ENCODE measurements at places on chromosomes 2 and 18.

DNA sequence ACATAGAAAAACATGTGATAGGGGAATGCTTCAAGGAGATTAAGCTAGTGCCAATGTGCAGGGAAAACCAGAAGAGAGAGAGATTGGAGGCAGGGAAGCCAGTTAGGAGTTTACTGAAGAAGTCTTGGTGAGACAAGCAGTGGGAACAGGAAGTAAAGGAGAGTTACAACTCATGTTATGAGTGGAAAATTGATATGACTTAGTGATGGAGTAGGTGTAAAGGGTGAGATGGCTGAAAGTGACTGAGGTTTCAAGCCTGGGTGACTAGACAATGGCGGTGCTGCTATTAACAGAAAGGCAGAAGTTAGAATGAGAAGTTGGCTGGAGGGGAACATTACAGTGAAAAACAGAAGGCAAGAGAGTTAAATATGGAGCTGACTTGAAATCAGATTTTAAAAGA, 16.5 kb downstream of the DOK1 start:
- DNase-seq: no peak

DNA sequence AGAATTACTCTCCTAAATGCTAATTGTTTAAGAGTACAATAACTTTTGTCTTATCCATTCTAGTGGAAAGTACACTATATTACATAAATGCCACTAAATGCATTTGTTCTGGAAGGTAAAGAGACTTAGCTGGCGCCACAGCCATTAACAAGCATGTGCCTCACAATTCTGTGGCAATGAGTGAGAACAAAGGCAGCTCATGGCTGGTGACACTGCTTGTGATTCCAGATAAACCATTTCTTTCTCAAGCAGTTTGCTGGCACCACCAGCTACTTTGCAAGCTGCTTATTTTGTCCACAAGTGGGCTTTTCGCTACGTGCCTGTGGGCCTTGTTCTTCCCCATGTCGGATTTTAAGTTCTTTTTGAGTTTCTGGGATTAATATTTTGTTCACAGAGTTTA, 147.6 kb upstream of the SMAD7 start:
- no peak for DNase-seq

- no peak for DNase-seq
These were observed 134.6 kb upstream of the ZEB2 start for GRCh38 chr2:144654523-144654922.

DNA sequence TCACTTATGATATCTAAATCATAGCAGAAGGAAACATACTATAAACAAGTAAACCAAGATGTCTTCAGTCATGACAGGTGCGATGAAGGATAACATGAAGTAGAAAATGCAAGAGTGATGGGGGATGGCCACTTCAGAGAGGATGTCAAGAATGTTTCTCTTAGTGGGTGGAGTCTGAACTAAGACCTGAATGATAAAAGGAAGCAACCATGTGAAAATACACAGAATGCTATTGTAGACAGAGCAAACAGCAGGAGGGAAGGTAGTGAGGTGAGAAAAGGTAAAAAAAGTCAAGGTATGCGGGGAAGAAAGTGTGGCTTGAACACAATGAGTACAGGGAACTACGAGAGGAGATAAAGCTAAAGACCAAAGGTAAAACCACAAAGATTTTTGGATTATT, 341.6 kb downstream of the FBXO15 start:
- DNase-seq: no peak

DNA sequence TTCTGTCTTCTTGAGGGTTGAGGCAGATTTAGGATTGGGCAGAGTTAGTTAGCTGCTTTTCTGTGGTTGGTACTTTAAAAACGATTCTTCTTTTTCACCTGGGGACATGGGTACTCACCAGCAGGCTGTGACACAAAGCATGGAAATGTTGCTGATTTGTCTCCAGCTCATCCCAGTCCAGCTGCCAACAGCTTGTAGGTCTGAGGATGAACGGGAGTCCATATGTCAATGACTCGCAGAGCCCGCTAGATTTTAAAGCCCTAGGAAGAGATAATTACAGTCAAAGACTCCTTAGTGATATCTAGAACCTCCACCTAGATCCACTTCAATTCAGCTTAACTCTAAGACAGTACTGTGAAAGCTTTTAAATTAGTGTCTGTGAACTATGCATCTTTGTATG, 20.8 kb downstream of the DOK1 start:
- no peak for DNase-seq

- DNase-seq: no peak
These were observed 102.4 kb downstream of the ICA1L start for GRCh38 chr2:202769201-202769600.

- DNase-seq: no peak
These were observed 107.8 kb downstream of the C18orf54 start for GRCh38 chr18:54465502-54465901.

GRCh38 chr2:34045101-34045655, 446.1 kb upstream of the FAM98A start:
- no peak for DNase-seq

GRCh38 chr2:23499439-23499838, 114.5 kb downstream of the KLHL29 start:
- no peak for DNase-seq

- DNase-seq: no peak
These were observed 15.2 kb downstream of the ACVR2A start for GRCh38 chr2:147860009-147860408.

DNA sequence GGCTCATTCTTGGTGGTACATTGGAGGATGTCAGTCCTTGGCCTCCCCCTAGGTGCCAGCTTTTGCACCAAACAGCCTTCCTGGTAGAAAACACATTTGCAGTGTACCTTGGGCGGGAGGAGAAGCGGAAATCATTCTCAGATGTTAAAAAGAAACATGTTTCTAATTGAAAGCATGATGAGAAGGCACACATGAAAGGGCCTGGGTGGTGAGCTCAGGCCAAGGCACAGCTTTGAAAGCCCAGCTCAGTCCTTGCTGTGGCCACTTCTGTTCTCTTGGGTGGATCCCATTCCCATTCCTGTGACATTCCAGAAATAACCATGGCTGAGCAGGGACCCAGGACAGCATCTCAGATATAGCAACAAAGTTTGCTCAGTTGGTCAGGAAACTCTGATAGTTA, 71.5 kb downstream of the LTBP1 start:
- DNase-seq: no peak

DNA sequence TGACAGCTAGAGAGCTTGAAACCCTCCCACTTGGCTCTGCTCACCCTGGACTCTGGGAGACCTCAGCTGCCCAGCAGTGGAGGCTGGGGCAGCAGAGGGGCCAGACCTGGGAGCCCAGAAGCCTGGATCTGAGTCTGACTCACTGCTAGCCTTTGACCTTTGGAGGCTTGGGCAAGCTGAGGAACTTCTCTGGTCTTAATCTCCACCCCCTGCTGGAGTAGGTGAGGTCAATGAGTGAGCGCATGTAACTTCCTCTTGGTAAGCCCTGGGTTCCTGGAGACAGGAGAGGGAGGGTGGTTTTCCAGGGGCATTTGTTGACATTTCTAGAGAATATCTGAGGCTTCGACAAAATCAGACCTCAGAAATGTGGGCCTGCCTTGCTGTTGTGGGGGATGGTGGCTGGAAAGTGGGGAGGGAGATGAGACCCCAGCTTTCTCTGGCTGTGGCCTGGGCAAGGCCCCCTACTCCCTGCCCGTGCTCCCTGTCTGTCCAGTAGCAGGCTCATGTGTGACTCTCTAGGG, 73.0 kb upstream of the YWHAQ start:
- no peak for DNase-seq

DNA sequence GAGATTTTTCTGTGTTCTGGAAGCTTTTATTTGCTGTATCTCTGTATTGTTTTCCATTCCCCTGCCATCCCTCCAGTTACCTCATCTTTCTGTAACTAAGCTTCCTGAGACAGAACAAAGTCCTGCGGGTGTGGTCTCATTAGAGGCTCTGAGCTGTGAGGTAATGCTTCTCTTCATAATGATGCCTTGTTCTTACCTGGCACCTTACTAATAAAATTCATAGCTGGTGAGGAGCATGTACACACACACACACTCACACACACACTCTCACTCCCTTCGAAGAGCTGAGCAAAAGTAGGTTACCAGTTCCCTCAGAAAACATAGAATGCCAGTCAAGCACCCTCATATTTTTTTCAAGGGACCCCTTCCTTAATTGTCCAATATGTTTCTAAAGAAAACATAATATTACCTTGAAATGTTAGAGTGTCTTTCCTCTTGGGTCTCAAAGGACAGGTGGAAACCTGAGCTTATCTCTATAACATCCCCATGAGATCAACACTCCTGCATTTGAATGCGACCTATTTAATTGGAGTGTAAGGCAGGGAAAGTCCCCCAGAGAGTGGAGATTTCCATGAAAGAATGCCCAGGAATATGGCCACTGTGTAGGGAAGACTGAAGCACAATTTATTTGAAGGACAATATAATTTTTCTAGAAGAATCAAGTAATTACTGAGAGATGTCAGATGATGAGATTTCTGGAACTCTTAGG, 161.6 kb upstream of the NCK2 start:
- peak; percentile 32 for DNase-seq

DNA sequence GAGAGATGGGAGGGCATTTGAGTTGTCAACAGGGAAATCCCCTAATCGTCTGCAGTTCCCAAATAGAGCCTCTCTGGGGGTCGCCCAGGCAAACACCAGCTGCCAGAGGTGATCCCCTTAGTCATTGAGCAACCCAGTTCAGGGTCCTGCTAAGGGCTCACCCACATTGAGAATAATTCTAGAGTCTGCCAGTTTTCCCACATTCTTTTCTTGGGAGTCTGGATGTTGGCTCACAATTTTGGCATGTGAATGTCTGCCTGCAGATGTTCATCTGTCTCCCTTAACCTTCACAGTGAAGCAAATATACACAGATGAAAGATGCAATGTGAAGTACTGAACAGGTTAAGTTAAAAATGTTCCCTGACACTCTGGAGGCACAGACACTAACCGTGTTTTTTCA, 11.4 kb upstream of the SMIM21 start:
- no peak for DNase-seq

- DNase-seq: peak; percentile 17
These were observed 463 bp downstream of the HS1BP3 start for GRCh38 chr2:20650393-20650876.

DNA sequence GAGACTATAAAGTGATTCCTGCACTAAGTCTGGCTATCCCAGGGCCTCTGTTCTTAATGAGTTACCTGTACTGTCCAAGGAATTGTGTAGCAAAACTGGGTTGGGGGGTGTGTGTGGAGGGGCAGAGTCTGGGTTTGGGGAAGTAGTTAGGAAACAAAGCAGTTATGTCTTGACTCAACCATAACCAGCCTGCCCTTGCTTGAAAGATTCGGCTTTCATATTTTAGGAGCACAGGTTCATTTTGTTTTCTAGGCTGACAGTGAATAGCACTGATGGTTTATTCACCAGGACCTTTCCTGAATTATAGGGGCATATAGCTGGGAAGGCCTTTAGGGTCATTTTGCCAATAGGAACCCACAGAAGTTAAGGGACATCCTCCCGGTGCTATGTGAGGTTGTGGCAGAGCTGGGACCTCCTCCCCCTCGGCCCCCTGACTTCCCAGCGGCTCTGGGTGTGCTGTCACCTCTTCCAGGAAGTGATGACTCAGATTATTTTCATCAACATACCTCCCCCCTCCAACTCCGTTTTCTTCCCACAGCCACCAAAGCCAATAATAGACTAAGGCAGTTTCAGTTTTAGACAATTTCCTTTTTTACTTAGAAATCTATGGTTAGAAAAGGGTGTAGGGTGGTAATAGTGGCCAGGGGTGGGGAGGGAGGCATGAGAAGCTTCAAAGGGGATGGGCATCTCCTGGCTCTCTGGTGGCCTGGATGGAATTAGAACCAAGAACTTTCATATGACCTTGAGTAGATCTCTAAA, 44.8 kb downstream of the SETBP1 start:
- DNase-seq: no peak

- no peak for DNase-seq
These were observed 28.7 kb upstream of the DCC start for GRCh38 chr18:52311331-52311730.

DNA sequence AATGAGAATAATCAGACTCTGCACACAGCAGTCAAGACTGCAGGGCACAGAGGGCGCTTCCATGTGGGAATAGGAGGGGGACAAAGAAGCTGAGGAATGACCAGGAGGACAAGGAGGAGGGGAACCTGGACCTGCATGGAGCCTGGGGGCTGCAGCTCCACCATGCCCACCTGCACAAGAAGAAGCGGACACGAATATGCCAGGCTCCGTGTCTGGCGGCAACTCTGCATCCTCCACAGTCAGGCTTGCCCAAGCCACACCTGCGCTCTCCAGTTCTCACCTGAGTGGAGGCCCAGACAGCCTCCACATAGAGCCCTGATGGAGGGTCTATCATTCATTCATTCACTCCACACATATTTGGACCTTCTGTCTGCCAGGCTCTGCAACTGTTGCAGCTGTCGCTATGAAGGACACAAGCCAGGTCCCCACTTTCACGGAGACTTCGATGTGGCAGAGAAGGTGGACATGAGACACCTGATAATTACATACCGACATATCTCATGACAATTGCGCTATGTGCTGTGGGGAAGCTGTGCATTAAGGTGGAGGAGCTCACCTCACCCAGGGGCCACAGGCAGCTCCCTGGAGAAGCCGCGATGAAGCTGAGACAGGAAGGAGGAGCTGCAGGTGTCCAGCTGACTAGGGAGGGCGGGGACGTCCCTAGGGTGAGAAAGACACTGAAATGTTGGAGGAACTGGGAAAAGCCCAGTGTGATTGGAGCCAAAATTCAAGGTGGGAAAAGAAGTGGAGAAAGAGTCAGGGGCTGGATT, 159.2 kb downstream of the INHBB start:
- DNase-seq: no peak

- no peak for DNase-seq
These were observed 34.1 kb downstream of the POLI start for GRCh38 chr18:54303408-54303807.

- no peak for DNase-seq
These were observed 49.6 kb downstream of the CPO start for GRCh38 chr2:206988884-206989283.

DNA sequence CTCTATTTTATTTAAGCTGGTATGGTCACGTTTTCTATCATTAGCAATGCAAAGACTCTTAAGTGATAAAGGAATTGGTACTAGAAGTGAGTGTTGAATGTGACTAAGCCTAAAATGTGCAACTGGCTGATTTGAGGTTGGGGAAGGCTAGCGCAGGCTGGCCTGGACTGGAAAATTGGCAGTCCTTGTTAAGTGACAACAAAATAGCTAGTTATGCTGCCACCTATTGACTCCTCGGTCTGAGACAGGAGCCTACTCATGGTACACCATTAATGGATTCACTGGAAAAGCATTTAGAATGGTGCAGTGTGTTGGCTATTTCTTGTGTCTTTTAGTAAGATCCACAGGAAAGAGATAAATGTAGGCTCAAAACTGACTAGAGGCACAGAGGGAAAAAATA, 5.7 kb upstream of the WIPF1 start:
- peak; percentile 1 for DNase-seq

GRCh38 chr2:72871880-72872279, 15.3 kb upstream of the SPR start:
- DNase-seq: no peak
